ENCODE measurements at places on chromosomes 4 and X.

DNA sequence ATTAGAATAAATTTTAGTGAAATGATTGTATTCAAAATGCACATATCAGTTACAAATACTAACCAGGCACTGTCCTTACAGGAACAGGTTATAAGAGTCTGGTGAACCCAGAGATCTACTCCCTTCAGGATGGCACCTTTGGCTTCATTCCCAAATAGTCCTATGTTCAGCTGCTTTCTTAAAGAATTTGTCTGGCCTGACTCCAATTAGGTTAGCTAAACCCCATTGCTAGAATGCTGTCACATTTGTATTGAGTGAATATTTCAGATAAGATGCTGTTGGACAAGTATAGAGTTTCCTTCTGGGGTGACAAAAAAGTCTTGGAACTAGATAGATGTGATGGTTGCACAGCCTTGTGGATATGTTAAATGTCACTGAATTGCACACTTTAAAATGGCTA, 69.4 kb downstream of the EFHC2 start:
- DNase-seq: no peak

- DNase-seq: no peak
Observed at GRCh38 chrX:31232506-31232905, 160.7 kb upstream of the FTHL17 start.

- no peak for DNase-seq
Observed at GRCh38 chrX:129597905-129598304, 56.9 kb downstream of the APLN start.

- no peak for DNase-seq
Observed at GRCh38 chrX:85998954-85999353, 48.4 kb downstream of the CHM start.

- DNase-seq: peak; percentile 70
Observed at GRCh38 chrX:131792356-131792749, 230.7 kb upstream of the STK26 start.

GRCh38 chr4:181475781-181476507, 767.3 kb upstream of the TENM3 start:
- no peak for DNase-seq

DNA sequence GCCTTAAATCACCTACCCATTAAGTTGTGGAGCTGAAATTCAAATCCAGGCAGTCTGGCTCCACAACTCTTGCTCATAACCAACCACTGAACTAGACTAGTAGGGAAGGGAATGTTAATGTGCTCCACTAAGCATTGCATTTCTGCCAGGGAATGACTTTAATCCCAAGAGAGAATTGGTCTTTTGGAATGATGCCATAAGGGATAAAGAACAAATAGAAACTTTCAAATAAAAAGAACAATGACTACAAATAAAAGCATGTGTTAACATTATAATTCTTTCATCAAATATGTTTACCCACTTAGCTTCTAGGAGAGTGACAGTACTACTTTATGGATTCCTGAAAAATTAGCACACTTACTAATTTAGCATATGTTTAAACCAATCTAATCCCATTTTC, 905.9 kb downstream of the CENPC start:
- DNase-seq: no peak

DNA sequence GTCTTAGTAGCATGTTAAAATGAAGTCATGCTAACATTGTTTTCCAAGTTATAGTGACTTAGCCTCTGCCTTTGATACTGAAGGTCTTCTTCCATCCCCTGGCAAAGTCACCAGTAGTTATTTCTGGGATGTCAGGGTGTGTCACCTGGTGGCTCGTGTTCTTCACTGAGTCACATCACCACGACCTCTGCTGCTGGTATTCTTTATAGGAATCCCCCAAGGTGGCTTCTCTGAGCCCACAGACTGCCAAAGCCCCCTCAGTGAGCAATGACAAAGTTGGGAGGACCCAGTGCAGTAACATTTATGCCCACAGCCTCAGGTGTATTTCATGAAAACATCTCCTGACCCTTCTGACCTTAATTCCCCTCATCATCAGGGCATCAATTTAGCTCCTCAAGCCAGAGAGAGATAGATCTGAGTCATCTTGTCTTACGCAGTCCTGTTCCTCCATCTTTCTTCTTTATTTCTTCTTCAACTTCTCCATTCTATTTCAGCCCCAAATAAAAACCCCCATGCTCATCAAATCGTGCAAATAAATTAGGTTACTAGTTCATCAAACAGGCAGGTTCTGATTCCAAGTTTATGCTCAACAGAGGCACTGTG, 29.3 kb upstream of the GPRIN3 start:
- DNase-seq: no peak

GRCh38 chr4:8320386-8320750, 50.8 kb downstream of the HTRA3 start:
- DNase-seq: no peak

DNA sequence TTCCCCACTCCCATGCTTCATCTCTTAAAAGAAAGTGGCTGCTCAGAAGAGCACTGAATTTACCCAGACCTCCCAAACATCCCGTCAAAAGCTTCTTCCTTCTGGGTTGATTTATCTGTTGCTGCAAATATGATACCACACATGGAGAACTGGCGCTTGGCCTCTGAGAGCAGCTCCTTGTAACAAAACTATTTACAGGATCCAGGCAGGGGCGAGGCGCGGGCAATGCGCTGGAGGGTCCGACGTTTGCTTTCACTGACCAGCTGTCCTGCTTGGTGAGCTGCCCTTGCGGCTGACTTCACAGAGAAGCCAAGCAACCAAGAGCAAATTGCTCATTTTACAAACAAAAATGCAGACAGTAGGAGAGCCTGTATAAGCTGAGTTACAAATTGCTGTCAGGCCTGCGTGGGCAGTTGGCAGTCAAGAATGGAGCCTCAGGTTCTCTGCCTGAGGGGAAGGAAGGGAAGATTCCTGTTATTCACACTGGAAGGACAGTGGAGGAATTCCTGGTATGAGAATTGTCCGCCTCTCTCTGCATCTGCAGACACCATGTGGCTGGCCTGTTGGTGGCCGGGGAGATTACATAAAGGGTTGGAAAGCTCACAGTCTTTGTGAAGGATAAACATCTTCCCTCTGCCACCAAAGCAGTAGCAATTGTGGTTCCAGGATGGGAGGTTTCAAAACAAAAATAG, 192.2 kb upstream of the LEF1 start:
- DNase-seq: no peak

DNA sequence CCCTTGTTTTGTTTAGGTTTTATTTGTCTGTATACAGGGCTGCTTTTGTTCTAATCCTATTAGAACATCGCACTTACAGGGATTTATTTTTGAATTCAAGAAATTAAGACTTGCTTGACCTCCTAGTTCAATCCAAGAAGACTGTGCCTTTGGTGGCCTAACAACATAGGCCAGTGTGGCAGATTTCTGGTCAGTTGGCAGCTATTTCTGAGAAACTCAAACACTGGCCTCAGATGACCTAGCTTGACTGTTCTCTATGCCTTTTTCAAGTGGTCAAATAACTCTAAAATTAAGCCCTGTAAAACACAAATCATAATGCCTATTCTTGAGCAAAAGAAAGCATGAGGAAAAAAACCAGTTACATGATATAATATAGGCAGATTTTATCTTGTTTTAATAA, 89.3 kb upstream of the GPR34 start:
- DNase-seq: no peak

GRCh38 chr4:8721621-8722020, 129.1 kb downstream of the CPZ start:
- no peak for DNase-seq

- no peak for DNase-seq
Observed at GRCh38 chr4:57265831-57266582, 155.8 kb upstream of the IGFBP7 start.

- no peak for DNase-seq
Observed at GRCh38 chr4:27592738-27593137, 732.1 kb downstream of the STIM2 start.

DNA sequence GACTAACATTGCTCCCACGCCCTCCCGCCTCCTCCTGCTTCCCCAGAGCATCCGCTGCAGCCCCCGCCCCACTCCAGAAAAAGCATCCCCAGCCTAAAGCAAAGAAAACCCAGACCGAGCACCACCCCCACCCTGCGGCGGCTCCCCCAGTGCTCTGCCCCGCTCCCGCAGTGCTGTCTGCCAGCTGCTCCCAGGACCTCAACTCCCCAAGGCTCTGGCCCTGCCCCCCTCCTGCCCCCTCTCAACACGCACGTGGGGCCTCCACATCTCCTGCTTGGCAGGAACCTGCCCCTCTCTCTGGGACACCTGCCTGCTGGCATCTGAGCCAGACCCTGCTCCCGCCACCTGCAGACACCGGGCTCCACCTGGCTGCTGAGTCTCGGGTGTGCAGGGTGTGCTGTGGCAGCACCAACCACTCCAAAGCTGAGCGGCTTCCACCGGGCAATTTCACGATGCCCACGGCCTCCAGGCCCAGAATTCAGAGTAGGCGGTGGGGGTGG, 79.4 kb downstream of the FAM53A start:
- DNase-seq: no peak

DNA sequence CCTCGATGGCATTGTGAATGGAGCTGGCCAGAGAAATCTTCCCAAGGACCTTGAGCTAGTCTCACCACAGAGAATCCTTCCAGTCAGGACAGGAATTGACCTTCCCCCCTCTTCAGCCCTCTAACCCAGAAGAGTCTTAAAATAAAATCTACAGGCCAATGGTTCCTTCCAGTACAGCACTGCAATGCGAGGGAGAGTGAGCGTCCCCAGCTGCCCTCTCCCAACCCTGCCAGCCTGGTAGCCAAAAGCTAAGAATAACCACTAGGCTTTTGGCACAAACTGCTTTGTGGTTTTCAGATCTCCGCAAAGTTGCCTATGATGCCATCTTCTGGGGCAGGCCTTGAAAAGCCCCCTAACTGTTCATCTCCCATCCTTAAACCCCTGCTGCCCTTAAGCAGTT, 175.1 kb downstream of the AR start:
- no peak for DNase-seq

GRCh38 chr4:186216465-186217024, 10.8 kb upstream of the KLKB1 start:
- DNase-seq: no peak

- no peak for DNase-seq
Observed at GRCh38 chrX:118208481-118208880, 91.9 kb upstream of the KLHL13 start.

GRCh38 chr4:114034189-114034588, 54.7 kb upstream of the ARSJ start:
- no peak for DNase-seq

GRCh38 chrX:100830547-100830946, 10.4 kb downstream of the CSTF2 start:
- no peak for DNase-seq

DNA sequence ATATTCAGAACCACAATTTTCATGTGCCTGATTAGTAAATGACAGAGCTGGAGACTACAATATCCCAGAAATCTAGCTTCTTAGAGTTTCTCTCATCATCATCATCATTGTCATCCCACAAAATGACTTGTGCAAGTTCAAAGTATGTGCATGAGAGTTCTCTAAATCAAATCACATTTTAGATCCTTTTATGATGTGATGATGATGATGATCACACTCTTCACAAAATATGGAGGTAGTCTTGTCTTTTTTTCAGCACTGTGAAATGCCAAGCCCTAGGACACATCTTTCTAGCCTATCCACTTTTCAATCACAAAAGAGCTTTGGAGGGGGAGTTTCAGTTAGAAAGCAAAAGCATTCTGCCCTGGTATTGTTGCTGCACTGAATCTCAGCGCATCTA, 7.4 kb downstream of the MBNL3 start:
- no peak for DNase-seq

DNA sequence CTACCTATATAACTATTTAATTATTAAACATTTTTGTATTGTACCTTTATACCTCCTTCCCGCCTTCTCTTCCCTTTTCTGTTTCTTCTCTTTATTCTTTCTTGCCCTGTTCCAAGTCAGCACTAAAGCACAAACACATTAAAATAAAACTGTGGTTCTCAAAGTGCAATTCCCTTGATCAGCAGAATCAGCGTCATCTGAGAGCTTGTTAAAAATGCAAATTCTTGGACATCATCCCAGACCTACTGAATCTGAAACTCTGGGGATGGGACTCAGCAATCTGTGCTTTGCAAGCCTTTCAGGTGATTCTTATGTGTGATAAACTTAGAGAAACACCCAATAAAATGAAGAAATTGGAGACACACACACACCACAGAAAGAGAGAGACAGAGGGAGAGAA, 178.4 kb upstream of the BMP3 start:
- DNase-seq: no peak

DNA sequence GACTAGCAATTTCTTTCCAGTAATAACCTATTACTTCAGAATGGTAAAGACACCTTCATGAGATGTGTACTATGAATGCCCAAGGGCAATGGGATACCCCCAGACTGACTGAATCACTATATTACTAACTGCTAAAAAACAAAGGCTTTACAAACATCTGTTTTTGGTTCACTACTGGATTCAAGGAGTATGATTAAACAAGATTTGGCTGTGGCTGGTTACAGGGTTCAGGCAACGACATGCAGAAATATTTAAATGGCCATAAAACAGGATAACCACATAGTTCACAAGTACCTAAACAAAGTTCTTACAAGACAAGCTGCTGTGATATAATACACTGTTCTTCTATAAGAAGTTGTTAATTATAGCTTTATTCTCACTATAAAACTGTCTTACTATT, 128.2 kb downstream of the FRYL start:
- no peak for DNase-seq

DNA sequence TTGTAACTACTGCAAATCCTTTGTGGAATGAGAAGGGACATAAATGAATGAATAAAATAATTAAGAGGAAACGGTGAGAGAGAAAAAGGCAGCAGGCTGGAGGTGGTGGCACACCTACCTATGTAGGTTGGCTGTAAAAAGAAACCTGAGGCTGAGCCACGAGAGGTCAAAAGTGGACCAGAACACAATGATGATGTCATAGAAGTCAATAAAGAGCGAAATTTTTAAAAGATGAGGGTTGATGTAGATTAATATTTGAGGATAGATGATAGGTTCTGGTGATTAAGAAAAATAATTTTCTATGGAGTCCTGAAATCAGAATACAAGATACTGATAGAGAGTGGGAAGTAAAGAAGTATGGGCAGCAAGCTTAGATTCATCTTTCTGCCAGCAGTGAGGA, 1.7 kb downstream of the TRPC5OS start:
- no peak for DNase-seq

GRCh38 chr4:155687380-155687982, 20.8 kb downstream of the GUCY1A1 start:
- no peak for DNase-seq

DNA sequence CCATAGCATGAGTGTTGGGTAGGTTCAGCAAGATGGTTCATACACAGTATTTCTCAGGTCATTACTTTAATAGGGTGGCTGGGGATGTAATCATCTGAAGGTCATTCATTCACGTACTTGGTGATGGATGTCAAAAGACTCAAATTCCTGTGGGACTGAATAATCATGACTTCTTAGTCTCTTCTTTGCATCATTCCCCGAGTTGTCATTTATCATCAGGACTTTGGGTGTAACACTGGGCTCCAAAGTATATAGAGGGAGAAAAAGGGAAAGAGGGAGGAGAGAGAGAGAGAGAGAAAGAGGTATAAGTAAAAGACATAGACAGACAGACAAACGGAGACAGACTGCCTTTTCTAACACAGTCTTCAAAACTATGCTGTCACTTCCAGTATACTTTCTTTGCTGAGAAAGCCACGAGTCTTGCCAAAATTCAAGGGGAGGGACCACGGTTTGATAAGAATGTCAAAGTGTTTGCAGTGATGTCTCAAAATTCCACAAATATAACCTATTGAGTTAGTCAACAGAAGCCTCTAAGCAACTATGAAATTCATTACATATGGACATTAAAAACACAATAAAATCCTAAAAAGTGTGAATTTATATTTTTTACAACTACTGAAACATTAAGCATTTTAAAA, 55.9 kb downstream of the UGT2A3 start:
- DNase-seq: no peak

GRCh38 chrX:107000013-107000515, at the start of gene MORC4:
Gene MORC4, minus strand, starts transcription at chrX:107000212. Its CDS starts 243 bp downstream, at chrX:106999969.
- peak; percentile 47 for DNase-seq

GRCh38 chr4:56467284-56468096, at the start of gene SRP72:
Gene SRP72, plus strand, starts transcription at chr4:56467617. Its CDS starts 19 bp downstream, at chr4:56467636.
- DNase-seq: peak; percentile 76

Measured in stimulated activated CD8-positive, alpha-beta memory T cell treated with anti-CD3 and anti-CD28 coated beads, Interleukin-12 subunit alpha, Interleukin-12 subunit beta, amount 100 ng/mL, for 4 hours (primary cell).